ENCODE measurements at places on chromosomes 12 and 14. TPM values are rescaled to one million over a fixed set of nuclear protein-coding genes. Genes with fewer than 3 reads are reported as not detected.

The YARS2 gene
- total RNA-seq: 25.1 TPM

The SLC7A7 gene
- 0.36 TPM for total RNA-seq

The FLRT2 gene
- total RNA-seq: 0.02 TPM

The SYT10 gene
- 2.9 TPM for total RNA-seq

The KDM2B gene
- 50.5 TPM for total RNA-seq

The DIO2 gene
- total RNA-seq: not detected

The CACNA1C gene
- total RNA-seq: not detected

The FOXG1 gene
- 3.0 TPM for total RNA-seq

The PRICKLE1 gene
- 0.58 TPM for total RNA-seq

Measured in K562 (cell line).